Activated naive CD4-positive, alpha-beta T cell treated with anti-CD3 and anti-CD28 coated beads, Interleukin-2, amount 50 U/mL, for 16 hours (primary cell): ENCODE measurements at places on chromosomes 4 and X.
A peak's percentile ranks its signal among the peaks of the same experiment; 100 is the strongest.

DNA sequence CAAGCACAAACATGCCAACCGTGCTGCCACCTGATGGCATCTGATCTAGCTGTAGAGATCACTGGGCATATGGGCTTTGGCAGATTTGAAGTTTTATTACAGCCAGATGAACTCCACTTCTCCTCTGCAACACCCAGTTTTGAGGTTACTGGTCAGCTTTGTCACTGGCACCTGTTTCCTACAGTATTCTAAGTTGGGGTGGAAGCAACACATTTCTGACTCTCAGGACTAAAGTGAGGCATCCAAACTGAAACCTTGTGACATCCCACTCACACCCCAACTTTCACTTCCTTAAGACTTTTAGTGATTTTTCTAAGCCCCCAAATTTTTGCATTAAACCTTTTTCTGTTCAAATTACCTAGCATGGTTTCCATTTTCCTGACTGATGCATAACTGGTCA, 115.1 kb upstream of the PCDH18 start:
- DNase-seq, result no peak

- no peak for DNase-seq
Observed at GRCh38 chrX:38649674-38650647, 88.6 kb downstream of the TSPAN7 start.

GRCh38 chrX:42276982-42277690, 353.8 kb upstream of the CASK start:
- no peak for DNase-seq

DNA sequence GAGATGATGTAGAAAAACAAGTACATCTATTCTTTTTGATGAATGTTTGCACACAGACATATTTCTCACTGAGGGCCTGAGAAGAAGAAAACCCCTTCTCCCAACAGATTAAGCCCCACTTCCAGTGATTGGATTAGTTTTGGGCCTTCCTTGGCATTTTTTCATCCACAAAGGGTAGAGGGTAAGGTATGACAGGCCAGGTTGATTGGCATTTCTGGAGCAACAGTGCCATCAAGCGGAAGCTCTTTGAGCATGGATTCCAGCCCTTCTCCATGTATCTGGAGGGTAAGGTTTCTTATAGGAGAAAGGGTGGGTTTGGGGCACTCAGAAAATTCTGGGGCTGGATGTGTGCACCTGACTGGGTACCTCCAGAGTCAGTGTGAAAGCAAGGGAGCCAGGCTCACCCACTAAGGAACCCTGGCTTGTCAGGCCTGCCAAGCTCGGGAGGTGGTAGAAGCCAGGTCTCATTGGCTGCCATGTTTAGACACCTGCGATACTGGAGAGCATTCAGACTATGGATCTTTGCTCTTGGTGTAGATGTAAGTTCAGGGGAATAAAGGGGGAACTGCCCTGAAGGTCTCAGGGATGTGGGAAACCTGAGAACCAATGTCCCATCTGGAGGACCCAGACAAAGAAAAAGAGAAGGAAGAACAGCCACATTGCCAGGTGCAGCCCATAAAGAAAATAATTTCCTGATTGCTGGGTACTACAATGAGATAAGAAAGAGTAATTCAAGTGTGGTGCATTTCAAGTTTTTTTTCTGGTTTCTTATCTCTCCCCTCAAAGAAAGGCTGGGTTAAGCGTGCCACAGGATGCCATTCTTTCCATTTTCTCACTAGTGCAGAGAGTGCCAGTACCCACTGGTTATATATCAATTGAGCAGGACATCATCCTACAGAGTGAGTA, 222.3 kb upstream of the AGTR2 start:
- DNase-seq, result no peak

- DNase-seq, result no peak
Observed at GRCh38 chr4:26289401-26289800, 31.4 kb upstream of the RBPJ start.

GRCh38 chr4:170004651-170005295, 21.4 kb downstream of the MFAP3L start:
- no peak for DNase-seq

DNA sequence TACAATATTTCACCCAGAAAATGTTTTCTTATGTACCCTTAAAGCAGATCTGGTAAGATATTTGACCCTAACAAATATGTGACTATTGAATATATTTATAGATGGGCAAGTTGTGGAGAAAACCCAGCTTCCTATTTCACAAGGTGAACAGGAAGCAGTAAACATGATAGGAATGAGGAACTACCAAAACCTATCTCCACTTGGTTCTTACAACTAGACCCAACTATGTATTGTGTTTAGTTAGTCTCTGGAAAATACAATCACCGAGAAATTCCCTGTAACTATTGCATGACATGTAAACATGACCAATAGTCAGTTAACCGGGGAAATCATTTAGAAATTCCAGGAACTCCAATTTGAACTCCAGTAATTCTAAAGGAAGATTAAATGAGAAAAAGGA, 8.4 kb upstream of the RXFP1 start:
- DNase-seq, result no peak

DNA sequence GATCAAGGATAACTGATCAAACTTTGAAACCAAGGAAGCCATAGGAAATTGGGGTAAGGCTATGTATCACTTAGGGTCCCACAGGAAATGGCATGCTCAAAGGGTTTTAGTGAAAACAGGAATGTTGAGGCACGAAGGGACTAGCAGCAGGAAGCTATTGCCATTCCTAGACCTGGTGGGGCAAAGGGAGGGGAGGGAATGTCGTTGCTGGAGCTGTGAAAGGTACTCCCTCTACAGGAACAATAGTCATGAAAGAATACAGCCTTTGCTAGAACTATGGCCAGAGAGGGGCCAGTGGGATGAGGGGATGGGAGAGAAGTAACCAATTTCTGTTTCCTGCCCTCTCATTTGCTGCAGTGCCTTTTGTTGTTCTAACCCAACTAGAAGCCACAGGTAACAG, 11.9 kb downstream of the REPS2 start:
- DNase-seq, result no peak

DNA sequence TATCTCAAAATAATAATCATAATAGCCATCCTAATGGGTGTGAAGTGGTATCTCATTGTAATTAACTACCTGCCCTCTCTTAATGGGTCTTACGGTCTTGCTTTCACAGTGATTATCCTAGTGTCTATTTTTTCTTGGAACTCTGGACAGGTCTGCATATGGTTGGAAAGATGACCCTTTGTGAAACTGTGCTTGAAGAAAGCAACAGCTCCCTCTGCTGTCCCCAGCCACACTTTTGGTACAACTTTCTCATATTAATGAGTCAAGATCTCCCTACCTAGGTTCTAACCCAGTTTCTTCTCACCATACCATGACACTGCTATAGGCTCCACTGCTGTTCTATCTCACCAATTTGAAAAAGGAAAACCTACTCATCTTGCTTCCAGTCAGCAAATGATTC, 2.4 kb downstream of the TFDP3 start:
- no peak for DNase-seq

DNA sequence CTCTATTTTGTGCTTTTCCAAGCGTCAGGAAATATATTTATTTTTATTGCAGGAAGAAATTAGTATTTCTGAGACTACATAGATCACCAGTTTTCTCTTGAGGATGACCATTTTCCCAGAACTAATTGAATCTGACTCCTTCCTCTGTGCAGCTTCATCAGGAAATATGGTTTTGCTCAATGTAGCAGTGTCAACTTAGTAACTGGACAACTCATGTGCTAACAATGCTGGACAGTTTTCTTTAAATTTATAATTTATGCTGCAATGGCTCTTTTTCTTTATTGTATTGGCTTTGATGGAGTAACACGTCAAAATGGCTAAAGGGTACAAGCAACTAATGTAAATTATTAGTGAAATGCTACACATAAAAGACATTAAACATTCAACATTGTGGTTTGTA, 531.5 kb downstream of the ANKRD50 start:
- no peak for DNase-seq

- DNase-seq, result peak; percentile 11
Observed at GRCh38 chrX:23699636-23700194, 32.4 kb downstream of the PRDX4 start.

DNA sequence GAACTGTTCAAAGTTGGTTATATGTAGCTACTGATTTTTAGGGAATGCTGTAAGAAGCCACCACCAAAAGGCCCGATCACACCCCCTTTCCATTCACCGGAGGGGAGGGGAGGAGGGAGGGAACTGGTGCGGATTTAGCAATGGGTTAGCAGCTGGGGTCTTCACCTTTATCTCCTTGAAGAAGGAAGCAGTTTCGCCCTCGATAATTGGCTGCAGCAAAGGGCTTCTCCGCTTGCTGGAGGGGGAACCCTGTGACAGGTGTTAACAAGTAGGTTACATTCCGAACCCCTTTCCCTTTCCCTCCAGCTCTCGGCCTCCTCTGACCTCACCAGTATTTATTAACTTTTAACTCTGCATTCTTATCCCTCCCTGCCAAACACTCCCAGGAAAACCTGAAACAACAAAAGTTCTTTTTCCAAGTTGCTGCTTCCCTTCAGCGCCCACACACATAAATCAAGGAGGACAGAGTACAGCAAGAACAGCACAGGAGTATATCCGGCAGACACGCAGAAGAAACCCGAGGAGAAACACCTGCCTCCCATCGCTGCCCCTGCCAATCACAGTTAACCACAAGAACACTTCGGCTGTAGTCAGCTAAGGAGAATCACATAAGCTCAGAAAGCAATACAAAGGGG, 39.8 kb upstream of the NAP1L5 start:
- DNase-seq, result no peak

- no peak for DNase-seq
Observed at GRCh38 chrX:149069899-149070298, 435.2 kb downstream of the IDS start.

GRCh38 chrX:124504111-124504983, 158.0 kb downstream of the SH2D1A start:
- DNase-seq, result no peak

DNA sequence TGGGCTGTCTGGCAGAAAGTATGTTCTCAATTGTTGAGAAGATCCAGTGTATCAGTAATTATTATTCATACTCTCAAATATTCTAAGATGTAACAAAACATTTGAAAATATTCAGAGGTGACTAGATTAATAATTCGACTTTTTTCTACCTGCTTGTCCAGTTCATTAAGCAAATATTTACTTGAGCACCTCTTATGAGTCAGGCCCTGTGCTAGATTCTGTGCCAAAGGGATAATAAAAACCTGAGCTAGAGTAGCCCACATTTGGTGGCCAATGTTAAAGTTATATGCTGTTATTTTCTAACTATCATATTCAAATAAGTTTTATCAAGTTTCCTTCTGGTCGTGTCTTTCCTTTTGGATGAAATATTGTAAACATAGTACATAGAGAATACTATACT, 58.5 kb downstream of the ARHGAP10 start:
- no peak for DNase-seq

- DNase-seq, result no peak
Observed at GRCh38 chr4:87704001-87704400, 53.9 kb downstream of the DMP1 start.

DNA sequence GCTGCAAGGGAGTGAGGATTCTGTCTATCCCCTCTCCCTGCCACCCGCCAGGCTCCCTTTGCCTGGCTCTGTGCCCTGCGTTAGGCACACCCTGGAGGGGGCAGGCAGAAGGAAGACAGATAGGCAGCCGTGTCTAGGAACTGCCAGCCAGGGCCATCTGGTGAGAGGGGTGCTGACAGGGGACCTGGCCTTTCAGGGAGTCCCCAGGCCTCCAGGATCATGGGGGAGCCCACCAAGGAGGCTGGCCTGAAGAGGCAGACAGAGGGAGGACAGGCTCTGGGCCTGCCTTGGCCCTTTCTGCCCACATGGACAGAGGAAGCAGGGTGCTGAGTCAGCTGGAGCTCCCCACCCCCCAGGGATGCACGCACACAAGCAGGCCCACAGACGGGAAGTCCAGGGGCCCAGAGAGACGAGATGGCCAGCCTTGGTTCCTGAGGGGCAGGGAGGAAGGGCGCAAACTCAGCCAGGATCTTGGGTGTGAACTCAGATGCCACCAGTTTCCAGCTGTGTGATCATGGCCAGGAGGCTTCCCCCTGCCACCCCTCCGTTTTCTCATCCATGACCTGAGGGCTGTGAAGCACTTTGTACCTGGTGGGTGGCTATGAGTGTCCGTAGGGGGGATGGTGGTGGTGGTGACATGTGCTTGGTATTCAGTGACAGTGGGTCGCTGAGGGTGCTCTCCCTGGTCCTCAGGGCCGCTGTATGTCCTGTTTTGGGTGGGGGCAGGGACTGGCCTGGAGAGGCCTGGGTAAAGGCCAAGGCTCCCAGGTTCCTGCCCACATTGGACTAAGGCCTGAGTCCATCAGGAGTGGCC, 1.8 kb downstream of the SH3BP2 start:
- DNase-seq, result no peak

- no peak for DNase-seq
Observed at GRCh38 chr4:26157541-26157940, 163.3 kb upstream of the RBPJ start.

GRCh38 chrX:45063319-45064095, 137.2 kb downstream of the DIPK2B start:
- no peak for DNase-seq

DNA sequence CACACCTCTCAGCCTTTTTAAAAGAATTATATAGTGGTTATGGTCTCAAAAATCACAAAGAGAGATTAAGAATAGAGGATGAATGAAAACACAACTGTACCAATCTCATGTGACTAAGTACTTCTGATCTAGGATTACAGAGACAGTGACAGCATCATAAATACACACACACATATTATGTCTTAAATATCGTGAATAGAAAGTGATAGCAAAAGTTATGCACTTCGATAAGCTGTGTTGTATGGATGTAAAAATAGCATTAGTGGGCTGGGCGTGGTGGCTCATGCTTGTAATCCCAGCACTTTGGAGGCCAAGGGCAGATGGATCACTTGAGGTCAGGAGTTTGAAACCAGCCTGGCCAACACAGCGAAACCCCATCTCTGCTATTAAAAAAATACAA, 25.0 kb downstream of the GYPA start:
- DNase-seq, result no peak

DNA sequence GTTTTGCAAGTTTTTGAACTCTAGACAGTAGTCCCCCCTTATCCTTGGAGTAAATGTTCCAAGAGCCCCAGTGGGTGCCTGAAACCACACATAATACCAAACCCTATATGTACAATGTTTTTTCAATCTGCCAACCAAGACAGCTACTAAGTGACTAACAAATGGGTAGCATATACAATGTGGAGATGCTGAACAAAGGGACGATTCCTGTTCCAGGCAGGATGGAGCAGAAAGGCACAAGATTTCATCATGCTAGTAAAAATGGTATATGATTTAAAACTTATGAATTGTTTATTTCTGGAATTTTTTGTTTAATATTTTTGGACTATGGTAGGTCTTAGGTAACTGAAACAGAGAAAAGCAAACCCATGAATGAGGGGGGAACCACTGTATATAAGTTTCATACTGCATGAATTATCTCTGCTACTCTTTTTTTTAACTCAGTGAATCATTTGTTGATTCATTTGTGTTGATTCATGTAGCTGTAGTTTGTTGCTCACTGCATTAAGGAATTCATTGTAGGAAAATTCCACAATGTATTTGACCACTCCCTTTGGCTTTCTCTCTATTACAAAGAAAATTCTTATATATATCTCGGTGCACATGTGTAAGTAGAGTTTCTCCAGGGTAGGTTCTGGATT, 21.9 kb upstream of the ANXA3 start:
- DNase-seq, result no peak

DNA sequence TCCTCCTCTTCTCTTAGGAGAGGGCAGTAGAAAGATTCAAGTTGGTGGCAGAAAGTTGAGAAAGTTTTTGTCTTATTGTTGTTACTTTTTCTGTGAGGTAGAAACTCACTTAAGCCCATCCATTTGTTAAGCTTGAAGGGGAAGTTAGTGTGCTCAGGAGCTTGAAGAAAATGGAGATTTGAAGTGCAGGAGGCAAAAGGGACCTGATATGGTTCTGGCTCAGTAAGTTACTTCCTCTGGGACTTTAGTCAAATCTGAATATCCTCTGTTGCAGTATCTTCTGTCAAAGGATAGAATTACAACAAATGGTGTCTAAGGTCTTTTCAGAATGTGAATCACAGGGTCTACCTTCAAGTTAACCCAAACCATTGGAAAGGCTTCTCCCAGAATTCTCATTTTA, 46.2 kb downstream of the CXCL13 start:
- no peak for DNase-seq
